ENCODE measurements at places on chromosomes 7 and 10.

DNA sequence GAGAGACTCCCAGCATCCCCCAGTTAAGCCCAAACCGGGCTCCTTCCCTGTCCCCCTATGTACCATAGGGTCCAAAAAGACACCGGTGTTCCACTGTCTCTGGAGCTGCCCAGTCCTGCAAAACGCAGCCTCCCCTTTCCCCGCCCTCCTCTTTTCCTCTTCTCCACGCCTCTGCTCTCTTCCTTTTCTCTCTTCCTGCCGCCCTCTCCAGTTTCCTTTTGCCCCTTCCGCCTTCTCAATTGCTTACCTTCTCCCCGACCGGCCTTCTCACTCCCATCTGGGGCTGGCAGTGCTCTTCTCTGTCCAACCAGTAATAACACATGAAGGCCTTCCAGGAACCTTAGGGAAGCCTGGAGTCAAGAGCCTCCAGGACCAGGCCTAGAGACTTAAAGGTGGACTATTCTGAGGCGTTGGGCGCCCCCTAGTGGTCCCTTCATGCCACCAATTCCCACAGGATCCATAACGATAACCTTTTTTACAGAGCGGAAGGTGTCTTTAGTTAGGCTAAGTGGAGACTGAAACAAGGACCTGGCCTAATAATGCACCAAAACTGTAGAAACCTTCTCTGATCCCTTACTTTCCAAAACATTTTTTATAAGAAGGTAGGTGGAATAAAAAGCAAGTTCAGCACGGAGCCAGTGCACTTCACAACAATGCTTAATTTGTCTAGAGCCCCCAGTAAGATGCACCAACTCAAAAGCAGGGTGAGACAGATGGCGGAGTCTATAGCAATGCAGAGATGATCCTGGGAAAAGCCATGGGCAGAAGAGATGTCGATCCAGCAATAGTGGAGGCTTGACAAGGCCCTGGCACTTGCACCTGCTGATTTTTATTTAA is 27.2 kb upstream of the MSRB2 start:
- DNase-seq: peak; percentile 85

- peak; percentile 19 for DNase-seq
Observed at GRCh38 chr10:119313644-119314043, 106.3 kb downstream of the GRK5 start.

GRCh38 chr7:31687024-31687748 is at the start of gene PPP1R17:
Gene PPP1R17 (plus strand): TSS chr7:31687215. CDS start chr7:31692442, 5,227 bp downstream.
- no peak for DNase-seq

DNA sequence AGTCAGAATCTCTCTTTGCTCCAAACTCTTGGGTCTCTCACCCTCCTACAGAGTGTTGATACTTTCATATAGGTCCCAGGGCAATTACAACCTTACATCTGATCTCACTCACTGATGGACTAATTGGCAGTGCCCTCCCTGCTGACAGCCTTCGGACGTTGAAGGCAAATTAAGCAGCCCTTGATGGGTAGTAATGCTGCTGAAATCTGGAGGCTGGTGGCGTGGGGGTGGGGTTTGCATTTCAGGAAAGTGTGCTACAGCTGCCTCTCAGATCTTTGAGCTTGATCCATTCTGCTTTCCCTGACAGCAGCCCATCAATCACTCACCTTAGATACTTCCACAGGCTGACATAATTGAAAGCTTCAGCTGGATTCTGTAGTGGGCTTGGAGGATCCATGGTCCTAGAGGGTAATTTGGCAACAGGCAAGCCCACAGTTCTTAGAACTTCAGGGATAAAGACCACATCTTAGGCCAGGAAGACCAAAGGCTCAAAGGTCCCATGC is 349.1 kb upstream of the PODXL start:
- DNase-seq: no peak

GRCh38 chr10:6746782-6747181 is 166.7 kb upstream of the PRKCQ start:
- DNase-seq: no peak

- DNase-seq: no peak
Observed at GRCh38 chr10:44803862-44804261, 107.3 kb upstream of the TMEM72 start.

DNA sequence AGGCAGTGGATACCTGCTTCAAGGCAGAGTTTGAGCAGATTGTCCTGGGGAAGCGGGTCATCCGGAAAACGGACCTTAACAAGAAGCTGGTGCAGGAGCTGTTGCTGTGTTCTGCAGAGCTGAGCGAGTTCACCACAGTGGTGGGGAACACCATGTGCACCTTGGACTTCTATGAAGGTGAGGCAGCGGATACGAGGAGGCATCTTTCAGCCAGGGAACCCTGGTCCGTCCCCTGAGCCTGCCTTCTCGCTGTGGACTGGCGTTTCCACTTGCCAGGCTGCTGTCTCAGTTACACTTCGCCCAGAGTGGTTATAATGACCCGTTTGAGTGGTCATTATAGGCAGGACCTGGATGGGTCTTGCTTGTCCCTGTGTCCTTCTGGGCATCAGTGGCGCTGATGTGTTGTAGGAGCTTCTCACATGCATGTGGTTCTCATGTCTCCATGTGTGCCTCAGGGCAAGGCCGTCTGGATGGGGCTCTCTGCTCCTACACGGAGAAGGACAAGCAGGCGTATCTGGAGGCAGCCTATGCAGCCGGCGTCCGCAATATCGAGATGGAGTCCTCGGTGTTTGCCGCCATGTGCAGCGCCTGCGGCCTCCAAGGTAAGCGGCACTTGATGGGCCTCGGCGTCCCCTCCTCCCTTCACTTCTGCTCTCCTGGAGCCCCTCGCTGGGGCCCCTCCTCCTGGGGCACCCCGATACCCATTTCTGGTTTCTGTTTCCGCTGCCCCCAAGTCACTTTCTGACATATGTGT is 18.0 kb downstream of the UPP1 start:
- no peak for DNase-seq

- DNase-seq: no peak
Observed at GRCh38 chr7:46653848-46654247, 732.8 kb upstream of the IGFBP3 start.

DNA sequence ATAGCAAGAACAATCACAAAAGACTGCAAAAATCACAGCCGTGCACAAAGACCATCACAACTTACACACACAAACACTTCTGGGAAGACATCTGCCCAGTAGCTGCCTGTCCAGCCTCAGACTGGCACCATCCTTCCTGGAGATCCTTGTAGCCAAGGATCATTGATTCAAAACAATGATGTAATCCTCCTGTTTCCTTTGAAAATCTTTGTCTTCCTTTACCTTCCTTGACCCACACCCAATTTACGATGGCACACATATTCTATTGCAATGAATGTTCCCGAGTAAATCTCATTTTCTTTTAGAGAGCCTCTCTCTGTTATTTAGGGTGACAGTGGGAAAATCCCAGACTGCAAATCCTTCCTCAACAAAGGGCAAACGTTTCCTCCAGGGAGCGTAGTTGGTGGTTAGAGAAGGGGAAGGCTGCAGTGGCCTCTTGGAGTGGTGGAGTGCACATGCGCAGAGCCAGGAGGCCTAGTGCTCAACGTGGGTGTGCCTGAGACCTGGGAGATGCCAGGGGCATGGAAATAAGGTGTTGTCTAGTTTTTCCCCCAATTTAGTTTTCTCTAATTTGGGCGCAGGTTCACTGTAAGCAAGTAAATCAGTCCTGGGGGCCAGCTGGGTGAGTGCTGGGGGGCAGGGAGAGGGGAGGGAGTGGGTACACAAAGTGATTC is 3.1 kb upstream of the INPP5A start:
- DNase-seq: no peak

GRCh38 chr10:12189426-12189825 is 6.3 kb downstream of the NUDT5 start:
- no peak for DNase-seq

DNA sequence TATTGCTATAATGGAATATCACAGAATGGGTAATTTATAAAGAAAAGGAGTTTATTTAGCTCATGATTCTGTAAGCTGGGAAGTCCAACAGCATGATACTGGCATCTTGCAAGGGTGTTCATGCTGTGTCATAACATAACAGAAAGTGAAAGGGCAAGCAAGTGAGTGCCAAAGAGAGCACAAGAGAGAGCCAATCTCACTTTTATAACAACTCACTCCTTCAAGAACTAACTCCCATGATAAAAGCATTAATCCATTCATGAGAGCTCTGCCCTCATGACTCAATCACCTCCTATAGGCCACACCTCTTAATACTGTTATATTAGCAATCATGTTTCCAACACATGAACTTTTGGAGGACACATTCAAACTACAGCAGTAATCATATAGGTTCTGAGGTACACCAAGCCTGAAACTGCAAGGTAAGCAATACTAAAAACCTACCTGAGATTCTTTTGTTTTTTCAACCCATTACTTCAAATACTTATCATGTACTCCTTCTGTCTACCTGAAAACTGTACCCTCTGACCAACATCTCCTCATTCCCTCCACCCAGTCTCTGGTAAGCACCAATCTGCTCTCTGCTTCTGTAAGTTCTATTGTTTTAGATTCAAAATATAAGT is 219.7 kb downstream of the MTERF1 start:
- DNase-seq: peak; percentile 73

- DNase-seq: peak; percentile 86
Observed at GRCh38 chr7:107075863-107076574, 31.5 kb downstream of the PRKAR2B start.

- DNase-seq: no peak
Observed at GRCh38 chr10:129046065-129046681, 420.9 kb upstream of the MGMT start.

DNA sequence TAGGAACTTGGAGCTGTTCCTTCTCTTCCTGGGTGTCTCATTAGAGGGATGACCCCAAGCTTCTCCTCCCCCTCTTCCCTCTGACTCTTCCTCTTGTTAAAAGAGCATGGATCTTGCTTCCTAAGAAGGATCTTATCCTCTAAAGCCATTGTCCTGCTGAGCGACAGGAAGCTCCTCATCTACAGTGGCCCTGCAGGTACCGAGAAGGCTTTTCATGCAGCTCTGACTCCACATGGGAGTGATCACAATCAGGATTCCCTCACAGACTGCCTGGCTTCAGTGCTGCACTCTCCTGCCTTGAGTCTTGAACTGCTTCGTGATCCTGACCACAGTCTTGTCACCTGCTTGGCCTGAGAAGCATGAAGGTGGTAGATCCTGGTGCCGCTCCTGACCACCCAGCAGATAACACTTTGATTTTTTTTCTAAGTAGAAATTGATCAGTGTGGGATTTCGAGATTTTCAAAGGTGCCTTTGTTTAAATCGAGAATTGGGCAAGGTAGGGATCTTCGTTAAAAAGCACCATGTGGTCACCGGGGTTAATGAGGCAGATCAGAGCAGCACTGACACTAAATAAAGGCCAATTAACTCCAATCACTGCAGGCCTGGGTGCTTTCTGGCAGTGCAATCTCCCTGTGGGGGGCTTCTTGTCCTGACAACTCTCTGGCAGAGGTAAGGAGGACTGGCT is 376.4 kb downstream of the NRG3 start:
- no peak for DNase-seq

DNA sequence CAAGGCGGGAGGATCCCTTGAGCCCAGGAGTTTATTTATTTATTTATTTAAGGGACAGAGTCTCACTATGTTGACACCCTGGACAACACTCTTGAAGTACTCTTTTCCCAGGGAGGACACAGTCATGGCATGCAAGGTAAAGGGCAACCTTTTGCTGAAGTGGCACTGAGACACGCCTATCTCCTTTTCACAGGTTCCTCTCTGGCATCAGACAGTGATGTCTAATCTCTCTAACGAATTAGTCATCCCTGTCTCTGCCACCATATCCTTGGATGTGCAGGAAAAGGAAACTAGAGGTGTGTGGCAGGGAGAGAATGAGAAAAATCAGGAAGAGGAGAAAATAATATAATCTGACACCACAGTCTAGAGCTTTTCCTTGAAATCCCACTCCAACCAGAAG is 19.5 kb downstream of the CPVL start:
- DNase-seq: no peak

DNA sequence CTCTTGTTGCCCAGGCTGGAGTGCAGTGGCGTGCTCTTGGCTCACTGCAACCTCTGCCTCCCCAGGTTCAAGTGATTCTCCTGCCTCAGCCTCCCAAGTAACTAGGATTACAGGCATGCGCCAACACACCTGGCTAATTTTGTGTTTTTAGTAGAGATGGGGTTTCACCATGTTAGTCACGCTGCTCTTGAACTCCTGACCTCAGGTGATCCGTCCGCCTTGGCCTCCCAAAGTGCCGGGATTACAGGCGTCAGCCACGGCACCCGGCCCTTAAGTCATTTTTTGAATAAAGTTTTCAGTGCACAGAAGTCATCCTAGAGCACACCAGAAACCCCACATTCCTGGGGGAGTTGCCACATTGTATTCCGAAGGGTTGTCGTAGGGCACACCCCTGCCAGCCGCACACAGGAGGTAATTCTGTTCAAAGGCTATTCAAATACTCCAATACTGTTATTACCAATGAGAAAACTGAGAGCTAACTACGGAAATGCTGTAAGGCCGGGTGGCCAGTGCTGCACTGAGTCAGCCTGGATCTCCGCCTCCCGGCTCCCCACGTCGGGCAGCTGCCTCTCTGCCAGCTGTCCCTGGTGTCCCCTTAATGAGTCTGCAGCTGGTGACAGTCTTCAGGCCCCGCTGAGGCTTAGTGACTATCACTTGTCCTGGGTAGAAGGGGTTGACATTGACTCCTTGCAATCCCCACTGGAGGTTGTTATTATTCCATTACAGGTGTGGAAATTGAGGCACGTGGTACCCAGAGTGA is 8.6 kb upstream of the RFC2 start:
- no peak for DNase-seq

DNA sequence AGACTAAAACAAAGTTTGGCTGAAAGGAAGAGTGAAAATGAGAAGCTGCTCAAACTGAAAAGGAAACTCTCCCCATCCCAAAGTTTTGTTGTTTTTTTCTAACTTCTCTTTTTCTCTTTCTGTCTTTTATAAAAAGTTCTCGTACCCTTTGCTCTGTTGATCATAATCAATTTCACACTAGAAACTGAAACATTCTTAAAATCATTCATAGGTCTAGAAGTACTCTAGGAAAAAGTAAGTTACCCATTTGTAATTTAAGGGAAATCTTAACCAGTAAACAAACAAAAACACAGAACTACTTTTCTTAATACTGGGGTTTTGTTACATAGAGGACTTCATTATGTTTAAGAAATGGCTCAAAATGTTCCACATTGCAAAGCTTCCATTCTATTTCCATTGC is 339.8 kb downstream of the SEMA3D start:
- peak; percentile 41 for DNase-seq

GRCh38 chr7:42453931-42454361 is 216.9 kb upstream of the GLI3 start:
- no peak for DNase-seq

DNA sequence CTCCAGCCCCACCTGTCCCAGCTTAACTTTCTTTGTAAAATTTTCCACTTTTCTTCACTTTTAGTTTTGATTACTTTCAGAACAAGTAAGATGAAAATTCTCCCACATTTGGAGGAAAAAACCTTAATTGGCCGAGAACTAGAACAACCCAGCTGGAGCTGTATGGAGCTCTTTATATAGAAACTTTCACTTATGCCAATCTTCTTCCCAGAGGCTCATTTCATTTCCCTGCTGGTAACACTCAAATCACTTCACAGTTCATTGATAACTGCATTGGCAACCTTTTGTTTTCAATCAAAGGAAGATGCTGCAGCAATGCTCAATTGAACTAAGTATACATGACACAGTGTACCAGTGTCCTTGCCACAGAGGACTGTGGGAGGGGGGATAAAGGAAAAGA is 176.2 kb upstream of the NOBOX start:
- DNase-seq: no peak

GRCh38 chr10:112585126-112585525 is 138.1 kb downstream of the VTI1A start:
- DNase-seq: no peak

Data from OCI-M1 (cell line).